ENCODE measurements at places on chromosomes 16 and 17. TPM values are rescaled to one million over a fixed set of nuclear protein-coding genes. Genes with fewer than 3 reads are reported as not detected.

DNA sequence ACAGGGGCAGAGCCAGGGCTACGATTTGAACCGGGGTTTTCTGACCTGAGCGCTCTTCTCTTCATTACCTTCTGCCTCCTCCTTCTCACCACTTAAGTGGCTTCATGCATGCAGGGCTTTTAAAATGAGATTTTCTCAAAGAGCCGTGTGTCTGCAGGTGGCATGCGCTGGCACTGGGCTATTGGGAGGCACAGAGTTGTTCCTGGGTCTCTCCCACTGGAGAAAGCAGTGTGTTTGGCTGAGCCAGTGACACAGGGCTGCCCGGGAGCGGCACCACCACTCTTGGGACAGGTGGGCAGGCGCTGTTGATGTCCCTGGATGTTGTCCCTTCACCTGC, 218.8 kb upstream of the CHMP6 start:
- DNase-seq: no peak

GRCh38 chr17:80883831-80884735, 107.6 kb upstream of the CHMP6 start:
- DNase-seq: peak; percentile 60

GRCh38 chr17:31236137-31236536, 60.9 kb downstream of the OMG start:
- no peak for DNase-seq

Gene CHMP1A
- total RNA-seq: 96.1 TPM

Gene SLC52A1
- total RNA-seq: 0.19 TPM

Gene RGS9
- 4.2 TPM for total RNA-seq

DNA sequence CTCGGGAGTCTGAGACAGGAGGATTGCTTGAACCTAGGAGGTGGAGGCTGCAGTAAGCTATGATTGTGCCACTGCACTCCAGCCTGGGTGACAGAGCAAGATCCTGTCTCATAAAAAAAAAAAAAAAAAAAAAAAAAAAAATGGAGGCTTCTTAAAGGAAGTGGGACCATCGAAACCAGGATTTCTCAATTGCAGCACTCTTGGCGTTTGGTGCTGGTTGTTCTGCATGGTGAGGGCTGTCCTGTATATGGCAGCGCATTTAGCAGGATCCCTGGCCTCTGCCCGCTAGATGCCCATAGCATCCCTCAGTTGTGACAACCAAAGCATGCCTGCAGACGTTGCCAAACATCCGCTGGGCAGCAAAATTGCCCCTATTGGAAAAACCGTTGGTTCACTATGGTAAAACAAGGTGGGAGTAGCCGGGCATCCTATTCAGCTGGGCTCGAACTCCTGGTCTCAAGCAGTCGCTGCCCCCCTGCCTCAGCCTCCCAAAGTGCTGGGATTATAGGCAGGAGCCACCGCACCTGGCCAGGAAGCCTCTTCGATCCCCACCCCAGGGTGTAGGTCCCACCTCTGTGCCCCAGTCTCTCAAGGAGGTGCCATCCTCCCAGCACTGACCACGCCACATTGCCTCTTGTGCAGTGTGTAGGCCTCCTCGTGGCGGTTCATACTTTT, 6.5 kb upstream of the NPIPB7 start:
- no peak for DNase-seq

DNA sequence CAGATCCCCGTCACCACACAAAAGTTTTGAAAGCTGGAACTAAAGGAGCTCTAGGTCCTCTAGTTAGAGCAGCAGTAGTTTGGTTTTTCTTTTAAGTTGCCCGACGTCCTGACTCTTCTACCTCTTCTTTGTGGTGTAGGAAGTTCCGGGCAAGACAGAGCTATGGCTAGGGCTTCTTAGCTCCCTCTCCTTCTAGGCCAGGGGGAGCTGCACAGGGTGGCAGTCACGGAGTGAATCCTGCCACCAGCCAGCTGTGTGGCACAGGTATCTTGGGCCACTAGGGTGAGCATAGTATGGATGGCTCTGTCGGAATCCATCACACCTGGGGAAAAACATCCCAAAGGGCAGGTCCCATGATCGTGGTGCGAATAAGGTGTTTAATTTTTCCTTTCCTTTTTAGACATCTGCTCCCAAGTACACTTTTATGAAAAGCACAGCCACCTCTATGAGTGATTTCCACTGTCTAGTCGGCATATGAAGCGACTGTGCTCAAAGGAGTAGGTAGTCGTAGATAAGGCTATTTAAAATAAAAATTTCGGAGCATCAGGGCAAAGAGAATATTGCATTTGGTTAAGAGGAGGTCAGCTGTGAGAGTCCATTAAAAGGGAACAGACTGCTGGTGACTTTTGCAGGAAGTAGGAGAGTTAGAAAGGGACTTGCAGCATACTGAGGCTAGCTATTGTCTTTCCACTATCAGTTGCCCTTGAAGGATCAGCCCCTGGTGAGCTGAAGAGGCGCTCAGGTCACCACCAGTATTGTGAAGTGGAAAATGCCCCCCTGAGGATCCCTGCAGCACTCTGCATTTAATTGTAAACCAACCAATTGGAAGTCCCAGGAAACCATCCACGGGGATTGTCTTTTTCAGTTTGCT, 2.1 kb downstream of the PRKCA start:
- DNase-seq: no peak

Gene PDILT
- not detected for total RNA-seq

Gene KRTAP9-6
- not detected for total RNA-seq

DNA sequence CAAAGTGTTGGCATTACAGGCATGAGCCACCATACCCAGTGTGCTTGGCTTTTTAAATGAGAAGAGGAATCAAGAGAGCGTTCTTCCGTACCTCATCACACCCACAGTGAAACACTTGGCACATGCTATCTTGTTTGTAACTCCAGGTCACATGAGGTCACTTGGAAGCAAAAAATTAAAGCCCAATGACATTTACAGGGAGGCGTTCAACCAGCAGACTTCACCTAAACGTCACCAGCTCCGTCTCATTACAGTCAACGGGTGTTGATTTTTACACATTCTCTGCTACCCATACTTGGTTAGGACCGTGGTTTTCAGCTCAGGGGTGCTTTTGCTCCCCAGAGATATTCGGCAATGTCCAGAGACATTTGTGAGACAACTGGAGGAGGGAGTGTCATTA, 127.0 kb downstream of the XYLT1 start:
- DNase-seq: no peak

Gene CTRB1
- total RNA-seq: not detected

DNA sequence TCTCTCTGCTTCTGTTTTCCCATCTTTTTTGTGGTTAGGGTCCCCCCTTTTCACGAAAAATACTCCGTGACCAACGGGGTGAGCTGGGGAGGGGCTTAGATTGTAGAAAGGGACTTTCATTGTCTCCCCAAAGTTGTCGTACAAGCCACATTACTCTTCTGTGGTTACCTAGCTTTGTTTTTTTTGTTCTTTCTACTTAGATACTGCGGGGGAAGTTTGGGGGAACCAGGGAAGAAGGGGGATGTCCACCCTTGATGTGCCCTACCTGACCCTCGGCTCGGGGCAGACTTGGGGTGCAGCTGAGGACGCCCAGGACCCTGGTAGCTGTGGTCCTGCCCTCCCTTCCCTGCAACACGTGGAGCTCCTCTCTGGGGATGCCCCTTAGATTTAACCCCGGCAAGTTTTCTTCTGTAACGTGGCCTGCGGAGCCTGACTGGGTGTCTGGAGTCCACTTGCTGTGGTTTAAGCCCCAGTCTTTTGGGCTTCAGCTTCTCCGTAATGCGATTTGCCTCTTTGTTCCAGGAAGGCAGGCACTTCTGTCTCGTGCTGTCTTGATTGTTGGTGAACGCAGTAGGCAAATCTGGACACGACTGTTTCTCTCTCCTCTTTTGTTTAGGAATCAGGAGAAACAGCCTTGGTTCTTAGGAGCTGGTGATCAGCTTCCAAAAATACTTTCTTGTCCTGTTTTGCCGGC, 892 bp downstream of the ABCC1 start:
- peak; percentile 33 for DNase-seq

Gene RABEP1
- total RNA-seq: 47.6 TPM

DNA sequence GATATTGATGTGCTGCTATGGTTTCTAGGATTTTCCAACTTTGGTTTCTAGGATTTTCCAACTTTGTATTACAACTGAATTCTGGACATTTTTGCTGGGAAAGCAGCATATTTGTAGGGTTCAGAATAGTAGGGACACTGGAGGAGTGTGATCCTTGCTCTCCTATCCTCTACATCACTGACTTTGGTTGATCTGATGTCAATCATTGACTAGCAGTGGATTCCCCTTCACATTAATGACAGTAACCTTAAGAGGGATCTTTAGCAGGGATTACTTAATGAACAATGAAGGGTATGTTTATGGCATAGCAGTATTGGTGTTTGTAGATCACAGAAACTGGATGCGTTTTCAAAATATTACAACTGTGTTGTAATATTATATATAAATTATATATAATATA, 67.4 kb downstream of the MAP2K4 start:
- DNase-seq: no peak

DNA sequence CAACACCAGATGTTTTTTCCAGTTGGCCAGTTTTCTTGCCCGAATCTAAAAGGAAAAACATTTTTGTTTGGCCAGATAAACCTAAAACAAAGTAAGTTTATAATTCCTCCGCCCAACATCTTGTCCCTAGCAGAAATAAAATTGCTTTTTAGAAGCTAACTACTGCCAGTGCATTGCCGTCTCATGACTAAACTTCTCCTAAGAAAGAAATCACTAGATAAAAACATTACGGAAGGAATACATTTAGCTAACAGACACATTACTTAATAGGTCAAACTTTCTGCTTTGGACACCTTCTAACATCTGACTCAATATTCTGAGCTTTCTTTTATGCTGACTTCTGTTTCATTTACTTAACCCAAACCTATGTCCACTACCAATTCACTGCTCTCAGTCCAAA, 36.2 kb downstream of the FBXL20 start:
- no peak for DNase-seq

GRCh38 chr16:15493466-15494180, 59.2 kb downstream of the BMERB1 start:
- DNase-seq: no peak

GRCh38 chr16:11708421-11708820, 34.2 kb downstream of the TXNDC11 start:
- DNase-seq: no peak

GRCh38 chr16:11621920-11622651, 35.4 kb upstream of the LITAF start:
- no peak for DNase-seq

Gene ABCA5
- 25.1 TPM for total RNA-seq

GRCh38 chr17:8243827-8244226, 4.0 kb downstream of the CTC1 start:
- DNase-seq: no peak

Gene SMIM5
- 8.0 TPM for total RNA-seq

DNA sequence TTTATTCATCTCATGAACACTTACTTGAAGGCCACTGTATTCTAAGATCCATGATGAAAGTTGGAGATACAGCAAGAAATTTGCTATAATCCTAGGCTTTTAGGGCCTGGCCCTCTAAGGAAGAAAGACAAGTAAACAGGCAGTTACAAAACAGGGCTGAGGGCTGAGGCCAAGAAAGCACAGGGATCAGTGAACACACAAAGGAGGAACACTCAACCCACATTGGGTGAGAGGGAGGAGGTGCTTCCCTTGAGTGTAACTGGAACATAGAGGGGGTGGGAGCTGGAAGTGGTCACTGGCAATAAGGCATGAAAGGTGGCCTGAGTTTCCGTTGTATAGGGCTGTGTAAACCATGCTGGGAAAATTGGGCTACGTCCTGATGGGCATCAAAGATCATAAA, 112.2 kb downstream of the ZNF18 start:
- no peak for DNase-seq

GRCh38 chr17:19538095-19539039, 4.7 kb downstream of the SLC47A1 start:
- peak; percentile 26 for DNase-seq

DNA sequence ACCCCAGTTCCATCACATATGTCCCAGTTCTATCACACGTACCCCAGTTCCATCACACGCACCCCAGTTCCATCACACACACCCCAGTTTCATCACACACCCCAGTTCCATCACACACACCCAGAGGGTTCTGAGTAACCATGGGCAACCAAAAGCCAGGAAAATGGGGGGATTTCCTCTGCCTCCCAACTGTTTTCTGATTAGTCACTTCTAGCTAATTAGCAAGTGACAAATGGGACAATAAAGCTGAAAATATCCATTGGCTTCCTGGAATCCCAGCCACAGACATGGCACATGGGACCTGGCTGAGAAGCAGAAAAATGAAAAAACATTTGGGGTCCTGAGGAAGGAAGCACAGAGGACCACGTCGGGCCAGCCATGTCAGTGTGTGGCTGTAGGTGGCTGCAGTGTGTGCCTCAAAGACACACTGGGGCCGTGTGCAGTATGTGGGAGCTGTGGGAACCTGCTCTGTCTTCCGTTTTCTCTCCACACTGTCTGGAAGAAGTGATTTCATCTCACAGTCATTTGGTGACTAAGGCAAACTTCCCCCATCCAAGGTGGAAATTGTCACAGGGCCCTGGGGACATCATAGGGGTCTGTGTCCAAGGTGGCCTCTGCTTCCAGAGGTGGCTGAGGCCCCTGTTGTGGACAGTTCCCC, 106.7 kb downstream of the CMIP start:
- no peak for DNase-seq

- no peak for DNase-seq
These were observed 2.6 kb upstream of the KRT36 start for GRCh38 chr17:41492351-41492750.

Gene KIF19
- total RNA-seq: 0.85 TPM

Gene MYH8
- total RNA-seq: 0.28 TPM

GRCh38 chr17:9419932-9420453, 155.6 kb downstream of the STX8 start:
- no peak for DNase-seq

Gene RASL10B
- total RNA-seq: 2.4 TPM

Data from kidney (tissue), 22 donors.